ENCODE measurements at places on chromosomes 12 and 14.

- peak; percentile 28 for DNase-seq
These were observed 362.1 kb upstream of the STXBP6 start for GRCh38 chr14:25411781-25412757.

GRCh38 chr14:100736269-100737180, 9.8 kb downstream of the DLK1 start:
- DNase-seq = no peak

GRCh38 chr12:57047981-57048380, 1.9 kb downstream of the MYO1A start:
- peak; percentile 29 for DNase-seq

- DNase-seq = no peak
These were observed 14.8 kb downstream of the LDHB start for GRCh38 chr12:21642707-21643389.

- peak; percentile 29 for DNase-seq
These were observed 22.5 kb upstream of the CDKN3 start for GRCh38 chr14:54374117-54374884.

DNA sequence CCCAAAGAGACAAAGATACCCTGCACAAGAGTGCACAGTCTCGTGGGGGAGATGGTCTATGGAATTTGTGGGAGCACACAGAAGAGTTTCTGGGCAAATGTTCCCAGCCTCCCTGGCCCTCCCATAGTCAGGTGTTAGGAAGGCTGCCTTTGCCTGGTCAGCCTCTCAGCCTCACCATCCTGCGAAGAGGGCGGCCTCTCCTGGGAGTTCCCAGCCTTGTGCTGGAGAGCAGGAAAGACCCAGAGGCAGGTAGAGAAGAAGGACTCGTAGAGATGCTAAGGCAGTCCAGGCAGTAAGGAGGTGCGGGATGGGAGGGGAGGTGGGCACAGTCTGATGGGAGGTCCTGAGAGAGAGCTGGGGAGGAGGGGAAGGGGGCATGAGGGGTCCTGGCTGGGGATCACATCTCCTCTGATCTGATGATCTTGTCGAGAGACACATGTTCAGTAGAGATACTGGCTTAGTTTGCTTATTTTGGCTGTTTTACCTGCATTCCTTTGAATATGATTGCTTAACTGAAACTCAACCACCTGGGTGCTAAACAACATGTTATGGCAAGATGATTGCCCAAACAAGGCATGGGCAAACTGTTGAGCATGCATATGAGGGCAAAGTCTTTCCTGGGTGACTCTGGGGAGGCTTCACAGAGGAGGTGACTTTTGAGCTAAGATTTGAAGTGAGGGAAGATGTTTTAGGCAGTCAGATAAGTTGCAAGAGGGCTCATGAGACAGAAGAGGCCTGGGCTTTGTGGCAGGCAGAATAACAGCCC, 10.5 kb downstream of the SERPINA6 start:
- DNase-seq = no peak

- DNase-seq = no peak
These were observed 4.6 kb downstream of the APPL2 start for GRCh38 chr12:105231396-105231795.

GRCh38 chr12:8453021-8453513, 2.7 kb upstream of the CLEC6A start:
- no peak for DNase-seq

DNA sequence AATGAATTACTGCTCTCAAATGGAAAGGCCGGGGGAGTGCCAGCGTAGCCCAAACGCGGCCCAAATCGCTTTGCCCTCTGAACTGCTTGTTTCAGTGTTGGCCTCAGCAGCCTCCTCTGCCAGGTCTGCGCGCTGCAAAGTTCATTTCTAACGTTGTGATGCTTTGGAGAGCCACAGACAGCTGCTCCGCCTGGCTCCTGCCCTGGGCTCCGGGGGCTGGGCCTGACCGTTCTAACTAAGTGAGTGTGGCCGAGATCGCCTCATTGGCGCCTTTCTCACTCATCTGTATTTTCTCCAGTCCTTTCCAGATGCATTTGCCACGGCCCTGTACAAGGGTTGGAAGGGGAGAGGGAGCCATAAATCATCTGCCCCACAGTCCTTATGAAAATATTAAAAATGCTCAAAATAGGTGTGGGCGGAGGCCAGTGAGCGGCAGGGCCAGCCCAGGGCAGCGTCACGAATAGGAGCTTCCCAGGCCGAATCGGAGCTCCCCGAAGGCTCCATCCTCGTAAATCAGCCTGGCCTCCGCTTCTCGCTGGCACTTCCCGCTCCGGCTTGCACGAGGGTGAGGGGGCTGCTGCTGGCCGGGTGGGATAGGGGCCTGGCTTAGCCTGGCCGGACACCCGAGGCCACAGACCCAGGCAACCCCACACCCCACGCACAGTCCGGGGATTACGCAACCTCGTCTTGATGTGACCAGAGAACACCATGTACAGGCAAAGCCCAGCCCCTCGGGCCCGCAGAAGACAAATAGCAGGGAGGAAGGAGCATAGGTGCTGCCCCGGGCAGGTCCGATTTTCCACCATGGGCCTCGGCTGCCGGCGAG, 196.6 kb upstream of the DIO3 start:
- no peak for DNase-seq

DNA sequence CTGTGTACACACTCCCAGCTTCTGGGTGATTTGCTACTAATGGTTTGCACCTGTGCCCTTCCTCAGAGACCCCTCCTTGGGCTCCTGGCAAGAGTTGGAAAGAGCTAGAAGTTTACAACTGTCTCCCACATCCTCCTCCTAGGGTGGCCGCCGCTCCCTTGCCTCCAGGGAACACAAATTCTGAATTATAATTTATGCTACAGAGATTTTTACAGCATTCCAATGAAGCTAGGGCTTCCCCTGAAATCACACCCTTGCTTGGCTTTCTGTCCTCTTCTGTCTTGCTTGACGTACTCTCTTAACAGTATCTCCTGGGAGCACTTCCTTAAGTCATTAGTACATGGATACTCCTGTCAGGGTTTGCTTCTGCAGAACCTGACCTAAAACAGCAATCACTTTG, 180.2 kb downstream of the KCNA5 start:
- DNase-seq = no peak

- peak; percentile 84 for DNase-seq
These were observed 120.3 kb downstream of the FBXL14 start for GRCh38 chr12:1474041-1474573.

GRCh38 chr12:19217446-19217845, 87.9 kb downstream of the PLEKHA5 start:
- DNase-seq = no peak

DNA sequence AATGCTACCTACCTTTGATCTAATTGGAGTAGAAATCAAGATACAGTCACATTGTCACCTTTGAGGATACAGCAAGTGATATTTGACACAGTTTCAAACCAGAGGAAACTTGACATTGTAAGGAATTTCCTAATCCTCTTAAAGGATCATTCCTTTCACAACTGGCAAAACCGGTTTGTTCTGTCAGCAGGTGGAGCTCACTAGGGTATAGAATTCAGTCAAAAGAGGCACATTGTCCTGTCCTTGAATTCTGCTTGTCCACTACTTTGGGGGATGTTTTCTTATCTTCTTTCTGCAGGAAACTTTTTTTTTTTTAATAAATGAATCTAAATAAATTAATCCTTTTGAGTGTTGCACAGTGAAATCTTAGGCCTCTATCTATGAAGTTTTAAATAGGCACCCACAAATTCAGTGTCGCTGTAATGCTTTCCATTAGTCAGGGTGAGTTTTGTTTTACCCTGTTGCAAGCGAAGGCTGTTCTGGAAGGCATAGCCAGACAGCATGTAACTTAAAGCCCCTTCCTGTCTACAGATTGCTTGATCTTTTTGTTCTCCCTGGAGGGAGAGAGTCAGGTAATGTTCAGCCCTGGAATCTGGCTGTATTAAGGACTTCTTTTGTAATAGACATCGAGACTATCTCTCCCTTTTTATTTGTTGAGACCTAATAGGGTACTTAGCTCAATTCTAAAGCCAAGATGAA, 285.0 kb upstream of the RGS6 start:
- DNase-seq = no peak

DNA sequence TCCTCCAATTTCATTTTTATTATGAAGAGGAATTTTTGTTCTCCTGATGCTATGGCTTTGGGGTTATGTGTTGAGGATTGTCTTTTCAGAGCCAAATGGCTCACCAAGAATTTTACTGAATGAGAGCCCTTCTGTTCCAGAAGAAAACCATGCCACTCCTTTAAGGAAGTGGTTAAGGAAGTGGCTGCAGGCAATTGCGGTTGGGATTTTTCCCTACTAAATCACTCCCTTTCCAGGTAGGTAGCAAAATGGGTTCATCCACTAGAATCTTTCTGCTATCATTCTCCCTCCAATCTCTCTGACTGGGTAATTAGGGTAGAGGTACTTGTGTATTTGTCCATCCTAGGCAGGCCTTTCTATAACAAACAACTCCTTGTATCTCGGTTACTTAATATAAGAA, 163.1 kb downstream of the TTC8 start:
- no peak for DNase-seq

GRCh38 chr12:59193476-59194050, 273.3 kb upstream of the LRIG3 start:
- DNase-seq = no peak

DNA sequence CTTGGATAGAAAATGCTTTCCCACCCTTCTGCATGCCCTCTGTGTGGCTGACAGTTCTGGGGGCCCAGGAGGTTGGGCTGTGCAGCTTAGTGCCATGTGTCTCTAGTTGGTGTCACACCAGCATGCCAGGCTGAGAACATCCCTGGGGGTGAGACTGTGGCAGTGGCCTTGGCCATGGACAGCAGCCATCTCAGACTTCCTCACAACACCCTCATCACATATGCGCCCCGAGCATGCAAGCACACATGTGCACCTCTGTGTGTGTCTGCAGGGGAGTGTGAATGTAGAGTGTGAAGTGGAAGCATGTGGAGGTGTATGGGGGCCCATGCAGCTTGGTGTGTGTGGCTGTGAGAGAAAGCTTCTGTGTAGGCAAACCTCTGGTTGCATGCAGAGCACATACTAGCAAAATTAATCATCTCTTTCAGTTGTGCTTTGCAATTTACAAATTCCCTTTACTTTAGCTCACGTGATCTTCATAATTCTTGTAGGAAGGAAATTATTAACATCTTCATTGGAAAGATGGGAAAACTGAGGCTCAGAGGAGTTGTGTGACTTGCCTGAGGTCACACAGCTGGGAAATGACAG, 8.4 kb downstream of the ASIC1 start:
- DNase-seq = no peak

- no peak for DNase-seq
These were observed 73.5 kb downstream of the LIN7A start for GRCh38 chr12:80864046-80864735.

GRCh38 chr12:65367396-65367795, 88.9 kb downstream of the MSRB3 start:
- DNase-seq = no peak

Data from GM03348 (cell line).